ENCODE measurements at places on chromosomes 1 and 21. TPM values are rescaled to one million over a fixed set of nuclear protein-coding genes. Genes with fewer than 3 reads are reported as not detected.
A peak's percentile ranks its signal among the peaks of the same experiment; 100 is the strongest.

DNA sequence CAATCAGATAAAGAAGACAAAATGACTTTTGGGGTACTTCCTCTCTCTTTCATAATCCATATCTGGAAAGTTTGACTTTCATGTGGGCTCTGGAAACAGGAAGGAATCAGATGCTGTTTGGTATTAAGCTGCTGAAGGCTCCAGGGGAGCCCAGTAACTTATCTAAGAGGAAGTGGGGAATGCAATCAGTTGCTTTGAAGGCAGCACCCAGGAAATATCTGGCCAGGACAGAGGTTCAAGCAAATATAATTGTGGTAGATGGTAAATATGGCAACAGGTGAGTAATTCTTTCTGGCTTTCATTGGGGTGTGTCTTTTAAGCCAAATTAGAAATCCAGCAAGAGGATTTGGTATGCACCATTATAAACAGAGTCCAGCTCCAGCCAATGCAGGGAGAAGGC, 44.4 kb downstream of the COLGALT2 start:
- no peaks in the 10 kb centered on the region for H3K36me3 ChIP-seq
- H3K27me3 ChIP-seq: no peaks in the 10 kb centered on the region
- H3K4me1 ChIP-seq: peaks cover 7% of the 10 kb centered on the region
- no peak overlapping the region for H3K27ac ChIP-seq
- DNase-seq: no peak
- H3K4me3 ChIP-seq: no peak overlapping the region

DNA sequence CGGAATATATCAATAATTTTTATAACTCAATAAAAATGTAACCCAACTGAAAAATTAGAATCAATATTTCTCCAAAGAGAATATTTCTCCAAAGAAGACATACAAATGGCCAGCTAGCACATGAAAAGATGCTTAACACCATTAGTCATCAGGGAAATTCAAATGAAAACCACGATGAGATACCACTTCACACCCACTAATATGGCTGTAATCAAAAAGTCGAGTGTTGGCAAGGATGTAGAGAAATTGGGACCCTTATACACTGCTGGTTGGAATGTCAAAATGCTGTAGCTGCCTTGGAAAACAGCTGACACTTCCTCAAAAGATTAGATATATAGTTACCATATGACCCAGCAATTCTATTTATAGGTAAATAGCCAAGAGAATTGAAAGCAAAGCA, 133.0 kb downstream of the GPR52 start:
- H3K4me1 ChIP-seq: no peaks in the 10 kb centered on the region
- H3K4me3 ChIP-seq: no peak overlapping the region
- no peak overlapping the region for H3K27ac ChIP-seq
- DNase-seq: no peak

DNA sequence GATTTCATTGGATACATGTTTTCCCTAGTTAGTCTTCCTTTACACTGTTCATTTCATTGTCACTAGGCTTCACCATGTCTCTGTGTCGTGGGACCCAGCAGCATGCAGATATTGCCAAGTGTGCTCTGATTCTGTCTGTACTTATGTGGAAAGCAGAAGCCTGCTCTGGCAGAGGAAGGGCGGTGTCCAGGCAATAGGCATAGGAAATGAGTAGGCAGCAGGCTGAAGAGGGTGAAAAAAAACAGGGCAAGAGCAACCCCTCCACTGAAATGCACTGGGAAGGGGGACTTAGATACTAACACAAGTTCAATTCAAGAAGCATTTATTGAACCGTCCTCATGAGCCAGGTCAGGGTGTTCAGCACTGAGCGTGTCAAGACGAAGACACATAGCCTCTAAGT, 85.2 kb upstream of the VAV3 start:
- no peak for DNase-seq
- H3K27ac ChIP-seq: no peak overlapping the region
- H3K36me3 ChIP-seq: no peaks in the 10 kb centered on the region

DNA sequence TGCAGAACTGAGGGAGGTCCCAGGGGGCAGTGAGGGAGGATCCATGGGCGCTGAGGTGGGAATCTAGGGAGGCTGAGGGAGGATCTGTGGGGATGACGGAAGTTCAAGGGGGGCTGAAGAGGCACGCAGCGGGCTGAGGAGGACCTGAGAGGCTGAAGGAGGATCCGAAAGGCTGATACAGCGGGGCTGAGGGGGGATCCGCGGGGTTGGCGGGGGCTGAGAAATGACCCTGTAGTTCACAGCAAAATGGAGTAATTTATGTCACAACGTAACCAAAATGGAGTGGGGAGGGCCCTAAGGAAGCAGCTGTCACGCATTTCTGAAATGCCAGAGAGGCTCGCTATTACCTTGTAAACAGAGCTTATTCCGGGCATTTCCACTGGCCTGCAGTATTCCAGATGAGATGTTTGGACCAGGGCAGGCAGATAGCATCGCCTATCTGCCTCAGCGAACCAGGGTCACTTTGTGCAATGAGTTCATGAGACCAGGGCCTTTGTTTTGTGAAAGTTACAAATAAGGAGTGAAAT, 926 bp upstream of the MRPL55 start:
- no peaks in the 10 kb centered on the region for H3K27me3 ChIP-seq
- H3K4me3 ChIP-seq: peak overlapping the region; percentile 96
- no peaks in the 10 kb centered on the region for H3K36me3 ChIP-seq
- peaks cover 6% of the 10 kb centered on the region for H3K4me1 ChIP-seq
- H3K27ac ChIP-seq: peak overlapping the region; percentile 98

DNA sequence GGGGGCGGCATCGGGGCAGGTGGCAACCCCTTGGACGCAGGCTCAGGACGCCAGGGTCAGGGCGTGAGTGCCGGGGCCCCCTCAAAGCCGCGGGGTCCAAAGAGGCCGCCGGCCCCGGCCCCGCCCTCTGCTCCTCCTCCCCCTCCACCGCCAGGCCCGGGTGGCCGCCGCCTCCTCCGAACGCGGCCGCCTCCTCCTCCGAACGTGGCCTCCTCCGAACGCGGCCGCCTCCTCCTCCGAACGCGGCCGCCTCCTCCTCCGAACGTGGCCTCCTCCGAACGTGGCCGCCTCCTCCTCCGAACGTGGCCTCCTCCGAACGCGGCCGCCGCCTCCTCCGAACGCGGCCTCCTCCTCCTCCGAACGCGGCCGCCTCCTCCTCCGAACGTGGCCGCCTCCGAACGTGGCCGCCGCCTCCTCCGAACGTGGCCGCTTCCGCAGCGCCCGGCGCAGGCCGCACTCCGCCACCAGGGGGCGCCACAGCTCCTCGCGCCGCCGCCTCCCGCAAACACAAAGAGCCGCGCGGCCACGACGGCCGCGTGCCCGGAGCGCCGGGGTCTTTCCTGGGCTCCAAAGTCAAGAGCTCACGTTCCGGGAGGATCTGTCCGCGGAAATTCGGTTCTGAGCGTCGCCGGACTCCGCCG, 19.3 kb upstream of the SAMD11 start:
- peak; percentile 92 for DNase-seq
- no peaks in the 10 kb centered on the region for H3K36me3 ChIP-seq
- H3K4me3 ChIP-seq: peak overlapping the region; percentile 81
- no peak overlapping the region for H3K27ac ChIP-seq
- peaks cover 6% of the 10 kb centered on the region for H3K4me1 ChIP-seq

DNA sequence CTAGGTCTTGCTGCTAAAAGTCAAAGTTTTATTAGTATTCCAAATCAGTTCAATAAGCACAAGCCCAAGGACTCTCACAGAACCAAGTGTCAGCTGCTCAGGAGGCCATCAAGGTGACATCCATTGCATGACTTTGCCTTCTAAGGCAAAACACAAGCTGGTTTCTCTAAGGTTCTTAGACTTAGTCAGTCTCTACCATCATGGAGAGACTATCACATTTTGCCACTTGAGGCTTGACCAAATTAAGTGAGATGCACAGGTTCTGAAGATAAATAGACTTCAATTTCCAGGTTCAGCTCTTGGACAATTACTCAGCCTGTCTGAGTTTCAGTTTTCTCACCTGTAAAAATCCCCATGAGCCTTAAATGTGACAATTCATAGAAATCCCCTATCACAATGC, 29.0 kb downstream of the TRIT1 start:
- H3K27me3 ChIP-seq: no peaks in the 10 kb centered on the region
- no peak overlapping the region for H3K27ac ChIP-seq
- peaks cover 28% of the 10 kb centered on the region for H3K4me1 ChIP-seq
- no peak for DNase-seq
- H3K36me3 ChIP-seq: peaks cover 16% of the 10 kb centered on the region

The GPA33 gene
- total RNA-seq: 1.4 TPM

The AUNIP gene
- total RNA-seq: 7.2 TPM

The RAB42 gene
- 2.7 TPM for total RNA-seq

The DUSP10 gene
- total RNA-seq: 29.4 TPM

The PPFIA4 gene
- 4.9 TPM for total RNA-seq
